H4 (cell line): ENCODE measurements at places on chromosomes 1 and 21. TPM values are rescaled to one million over a fixed set of nuclear protein-coding genes. Genes with fewer than 3 reads are reported as not detected.

DNA sequence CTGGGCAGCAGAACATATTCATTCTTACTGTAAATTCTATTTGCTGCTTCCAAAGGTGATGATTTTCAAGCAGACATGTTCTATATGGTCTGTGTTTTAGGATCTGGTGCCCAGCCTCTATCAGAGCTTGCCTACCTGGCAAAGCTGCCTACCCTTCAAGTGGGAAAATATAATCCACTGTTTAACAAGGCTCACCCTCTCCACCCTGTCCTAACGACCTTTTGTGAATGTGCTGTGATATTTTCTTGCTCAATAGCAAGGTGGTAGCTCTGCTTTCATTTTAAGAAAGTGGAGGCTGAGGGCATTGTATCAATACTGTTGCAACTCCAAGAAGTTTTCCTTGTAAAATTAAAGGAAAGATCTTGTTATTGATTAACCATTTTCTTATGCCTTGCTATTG, 26.0 kb upstream of the AGO1 start:
- no peak for DNase-seq

- no peak for DNase-seq
Measured at GRCh38 chr1:111489604-111490003, 13.8 kb downstream of the ADORA3 start.

The IL10RB gene
- total RNA-seq: 107 and 111 TPM in 2 replicates

The EDARADD gene
- total RNA-seq: 1.1 and 3.7 TPM in 2 replicates
